ENCODE measurements at places on chromosomes 4 and X. TPM values are rescaled to one million over a fixed set of nuclear protein-coding genes. Genes with fewer than 3 reads are reported as not detected.

DNA sequence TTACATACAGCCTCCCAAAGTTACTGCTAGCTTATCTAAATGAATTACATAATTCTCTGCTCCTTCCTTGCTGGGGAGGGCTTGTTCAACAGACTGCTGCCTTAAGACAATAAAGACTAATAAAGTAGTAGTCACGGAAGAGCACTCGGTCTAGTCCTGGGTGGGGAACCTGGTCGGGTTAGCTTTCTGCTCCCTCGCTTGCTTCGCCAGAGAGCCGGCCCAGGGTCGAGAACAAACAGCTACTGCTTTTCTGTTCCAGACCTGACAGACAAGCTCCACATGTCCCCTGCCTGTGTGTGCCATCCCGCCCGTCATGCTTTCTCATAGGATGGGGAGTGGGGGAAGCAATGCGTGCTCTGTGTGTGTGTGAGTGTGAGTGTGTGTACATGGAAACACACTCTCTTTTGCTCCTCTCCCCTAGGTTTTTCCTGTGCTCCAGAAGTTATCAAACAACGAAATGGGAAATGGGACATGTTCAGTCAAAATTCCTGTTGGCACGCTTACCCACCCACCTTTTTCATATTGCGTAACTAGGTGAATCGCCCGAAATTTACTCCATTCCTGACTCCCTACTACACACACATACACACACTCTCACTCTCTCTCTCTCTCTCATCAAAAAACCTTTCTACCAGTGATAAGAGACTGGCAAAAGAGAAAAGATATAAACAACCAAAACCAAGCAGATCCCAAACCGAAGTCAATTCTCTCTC is 1.3 kb downstream of the NPY1R start:
- DNase-seq: no peak

DNA sequence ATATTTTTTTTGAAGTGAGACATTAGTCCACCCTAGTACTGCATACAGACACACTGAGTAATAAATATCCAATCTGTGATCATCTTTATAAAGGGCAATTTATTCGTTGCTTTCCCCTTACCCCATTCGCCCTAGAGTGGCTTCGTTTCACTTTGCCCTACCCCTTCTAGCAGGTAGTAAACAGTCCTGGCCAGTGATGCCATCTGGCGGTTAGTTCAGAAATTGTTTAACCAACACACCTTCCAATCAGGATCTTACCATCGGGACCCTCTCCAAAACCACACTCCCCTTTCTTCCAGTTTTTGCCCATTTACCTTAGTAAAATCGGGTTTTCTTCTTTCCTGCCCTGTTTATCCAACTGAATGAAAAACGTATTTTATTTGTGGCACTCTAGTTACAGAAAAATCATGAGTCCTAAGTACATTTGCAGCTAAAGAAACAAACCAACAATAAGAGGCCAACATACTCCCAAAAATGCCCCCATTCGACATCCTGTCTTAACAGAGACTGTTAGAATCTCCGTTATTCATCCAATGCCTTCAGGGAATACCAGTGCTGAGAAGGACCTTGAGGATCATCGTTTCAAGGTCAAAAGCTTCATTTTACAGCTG is 2.2 kb downstream of the PPA2 start:
- DNase-seq: peak; percentile 73

DNA sequence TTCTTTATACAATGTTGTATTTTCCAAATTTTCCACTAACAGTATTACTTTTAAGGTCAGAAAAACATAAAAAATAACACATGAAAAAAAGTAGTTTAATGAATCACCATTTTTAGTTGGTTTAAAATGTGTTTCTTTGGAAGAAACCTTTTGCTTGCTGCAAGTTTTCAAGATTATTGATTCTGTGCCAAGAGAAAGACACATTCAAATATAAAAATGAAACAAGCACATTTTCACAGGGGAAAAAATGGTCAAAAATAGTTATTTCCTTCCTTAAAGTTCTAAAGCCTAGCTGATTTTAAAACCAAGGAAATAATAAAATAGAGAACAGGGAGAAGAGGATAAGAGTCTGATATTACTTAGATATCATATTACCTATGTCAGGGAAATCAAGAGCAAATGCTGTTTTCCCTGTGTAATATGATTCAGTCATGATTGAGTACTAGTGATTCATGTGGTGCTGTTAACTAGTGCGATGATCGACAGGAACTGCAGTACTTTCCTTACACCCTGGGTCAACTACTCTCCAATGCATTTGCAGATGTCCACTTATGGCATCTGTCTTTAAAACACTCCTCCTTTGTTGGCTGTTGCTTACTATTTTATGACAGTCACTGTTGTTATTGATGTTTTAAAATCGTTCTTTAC is 103.8 kb downstream of the CAMK2D start:
- DNase-seq: peak; percentile 67

RGN gene
- total RNA-seq: 0.51 TPM

DNA sequence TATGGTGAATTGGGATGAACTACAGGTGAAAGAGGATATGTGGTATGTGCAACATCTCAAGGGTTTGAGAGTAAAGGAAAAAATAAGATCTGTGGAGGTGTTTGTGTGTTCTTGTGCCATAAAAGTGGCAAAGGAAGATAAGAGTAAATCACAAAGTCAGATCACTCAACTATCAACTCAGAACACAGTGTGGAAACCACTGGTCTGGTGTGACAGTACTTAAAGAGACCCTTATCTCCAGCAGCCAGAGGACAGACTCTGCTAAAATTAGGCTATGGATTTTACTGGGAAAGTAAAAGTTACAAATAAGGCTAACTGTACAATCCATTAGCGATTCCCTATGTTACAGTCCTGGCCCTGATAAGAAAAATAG is 54.0 kb upstream of the PRDM8 start:
- no peak for DNase-seq

- DNase-seq: peak; percentile 51
These were observed 27.2 kb upstream of the SEC24B start for GRCh38 chr4:109406337-109406931.

TEX13C gene
- total RNA-seq: not detected

DNA sequence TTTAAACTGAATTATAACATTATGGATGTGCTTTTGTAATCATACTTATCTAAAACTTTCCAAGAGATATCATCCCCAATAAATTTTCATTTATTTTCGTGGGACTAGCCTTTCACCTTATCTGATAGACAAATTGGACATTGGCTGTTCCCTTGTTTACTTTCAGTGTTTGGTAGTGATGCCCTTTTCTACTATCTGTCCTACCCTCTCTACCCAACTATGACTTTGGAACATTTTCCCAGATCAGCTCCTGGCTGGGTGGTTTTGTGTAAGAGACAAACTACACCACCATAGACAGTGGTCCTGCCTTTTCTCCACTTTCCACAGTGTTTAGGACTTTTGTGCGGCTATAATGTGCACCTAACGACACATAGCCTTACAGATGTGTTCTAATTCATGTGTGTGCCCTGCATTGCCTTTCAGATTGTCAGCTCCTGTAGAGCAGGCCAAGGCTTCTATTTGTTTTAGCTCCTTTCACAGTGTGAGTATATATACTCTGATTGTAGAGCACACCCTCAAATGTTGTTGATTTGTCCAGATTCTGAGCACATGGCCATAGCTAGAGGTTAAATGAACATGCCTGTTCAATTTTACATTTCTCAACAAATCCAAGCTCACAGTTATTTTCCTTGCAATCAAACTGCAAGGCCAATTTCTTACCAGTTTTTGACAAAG is 63.0 kb upstream of the TRPC5OS start:
- no peak for DNase-seq

DNA sequence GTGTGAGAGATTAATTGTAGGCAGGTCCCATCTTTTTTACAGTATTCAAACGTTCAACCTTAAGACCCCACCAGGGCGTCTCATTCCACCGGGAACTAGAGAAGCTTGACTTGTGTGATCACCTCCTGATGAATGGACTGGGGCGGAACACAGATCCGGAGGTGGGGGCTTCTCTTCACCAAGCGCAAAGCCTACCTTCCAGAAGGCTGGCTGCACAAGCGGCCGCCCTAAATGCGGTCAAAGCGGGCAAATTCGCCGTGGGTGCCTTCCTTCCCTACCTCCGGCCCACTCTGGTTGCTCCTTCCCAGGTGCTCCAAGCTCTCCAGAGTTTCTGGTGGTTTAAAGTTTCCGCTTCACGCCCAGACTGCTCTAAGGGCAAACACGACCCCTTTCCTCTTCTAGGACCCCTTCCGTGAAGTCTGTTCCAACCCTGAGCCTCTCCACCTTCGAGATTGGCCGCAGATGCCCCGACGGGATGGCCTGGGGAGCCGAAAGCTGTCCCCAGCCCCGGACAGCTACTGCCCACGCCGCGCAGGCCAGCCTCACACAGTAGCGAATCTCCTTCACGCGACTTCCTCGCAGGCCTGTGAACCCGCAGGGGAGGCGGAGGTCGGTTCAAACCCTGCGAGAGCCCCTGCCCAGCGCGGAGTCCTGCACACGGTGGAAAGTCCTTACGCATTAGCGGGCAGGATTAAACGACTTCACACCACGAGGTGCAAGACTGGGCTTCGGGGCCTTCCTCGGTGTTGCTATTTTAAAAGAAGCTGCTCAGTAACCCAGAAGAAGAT is 1.6 kb upstream of the WWC2 start:
- DNase-seq: no peak

CXorf58 gene
- not detected for total RNA-seq

EGF gene
- 0.13 TPM for total RNA-seq

KLF8 gene
- 0.13 TPM for total RNA-seq

SLC9B1 gene
- total RNA-seq: 0.13 TPM

FGFBP1 gene
- total RNA-seq: not detected

- no peak for DNase-seq
These were observed 10.9 kb downstream of the RASGEF1B start for GRCh38 chr4:81460834-81461233.

ITM2A gene
- total RNA-seq: 95.0 TPM

PDGFC gene
- total RNA-seq: 22.0 TPM

NMU gene
- total RNA-seq: not detected

DNA sequence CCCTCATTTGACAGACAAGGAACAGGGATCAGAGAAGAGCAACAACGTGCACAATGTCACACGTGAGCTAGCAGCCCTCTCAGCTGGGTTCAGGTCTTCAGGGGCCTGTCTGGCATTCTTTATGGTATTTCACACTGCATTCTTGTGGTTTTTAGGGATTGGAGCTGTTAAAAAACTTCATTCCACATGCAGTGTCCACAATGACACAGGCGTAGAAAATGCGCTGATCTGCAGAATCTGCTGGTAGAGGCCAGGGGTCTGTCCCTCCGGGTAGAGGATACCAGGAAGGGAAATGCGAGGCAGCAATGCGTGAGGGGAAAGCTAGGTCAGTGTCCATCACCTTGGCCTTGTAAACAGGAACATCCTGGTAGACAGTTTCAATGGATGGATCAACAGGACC is 36.6 kb downstream of the MAP7D3 start:
- peak; percentile 96 for DNase-seq

CT45A10 gene
- total RNA-seq: not detected

DNA sequence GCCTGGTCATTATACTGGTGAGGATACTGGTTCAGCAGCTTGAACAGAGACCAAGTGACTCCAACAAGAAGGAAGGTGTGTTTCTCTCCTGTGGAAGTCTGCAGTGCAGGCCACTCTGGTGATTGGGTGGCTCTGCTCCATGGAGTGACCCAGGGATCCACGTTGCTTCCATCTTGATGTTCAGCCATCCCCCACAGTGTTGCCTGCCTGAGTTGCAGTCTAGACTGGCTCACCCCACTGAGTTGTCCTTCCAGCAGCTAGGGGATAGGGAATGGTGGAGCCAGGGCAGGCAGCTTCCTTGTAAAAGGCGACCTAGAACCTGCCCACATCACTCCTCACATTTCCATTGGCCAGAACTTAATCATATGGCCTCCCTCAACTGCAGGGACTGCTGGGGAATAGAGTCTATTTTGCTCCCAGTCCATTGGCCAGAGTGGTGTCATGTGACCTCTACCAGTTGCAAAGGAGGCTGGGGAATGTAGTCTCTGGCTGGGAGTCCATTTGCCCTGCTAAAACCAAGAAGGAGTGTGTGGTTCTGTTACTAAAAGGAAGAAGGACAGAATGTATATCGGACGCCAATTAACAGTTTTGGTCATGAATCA is 8.0 kb downstream of the MAN2B2 start:
- no peak for DNase-seq

TCEAL7 gene
- total RNA-seq: 0.26 TPM

DNA sequence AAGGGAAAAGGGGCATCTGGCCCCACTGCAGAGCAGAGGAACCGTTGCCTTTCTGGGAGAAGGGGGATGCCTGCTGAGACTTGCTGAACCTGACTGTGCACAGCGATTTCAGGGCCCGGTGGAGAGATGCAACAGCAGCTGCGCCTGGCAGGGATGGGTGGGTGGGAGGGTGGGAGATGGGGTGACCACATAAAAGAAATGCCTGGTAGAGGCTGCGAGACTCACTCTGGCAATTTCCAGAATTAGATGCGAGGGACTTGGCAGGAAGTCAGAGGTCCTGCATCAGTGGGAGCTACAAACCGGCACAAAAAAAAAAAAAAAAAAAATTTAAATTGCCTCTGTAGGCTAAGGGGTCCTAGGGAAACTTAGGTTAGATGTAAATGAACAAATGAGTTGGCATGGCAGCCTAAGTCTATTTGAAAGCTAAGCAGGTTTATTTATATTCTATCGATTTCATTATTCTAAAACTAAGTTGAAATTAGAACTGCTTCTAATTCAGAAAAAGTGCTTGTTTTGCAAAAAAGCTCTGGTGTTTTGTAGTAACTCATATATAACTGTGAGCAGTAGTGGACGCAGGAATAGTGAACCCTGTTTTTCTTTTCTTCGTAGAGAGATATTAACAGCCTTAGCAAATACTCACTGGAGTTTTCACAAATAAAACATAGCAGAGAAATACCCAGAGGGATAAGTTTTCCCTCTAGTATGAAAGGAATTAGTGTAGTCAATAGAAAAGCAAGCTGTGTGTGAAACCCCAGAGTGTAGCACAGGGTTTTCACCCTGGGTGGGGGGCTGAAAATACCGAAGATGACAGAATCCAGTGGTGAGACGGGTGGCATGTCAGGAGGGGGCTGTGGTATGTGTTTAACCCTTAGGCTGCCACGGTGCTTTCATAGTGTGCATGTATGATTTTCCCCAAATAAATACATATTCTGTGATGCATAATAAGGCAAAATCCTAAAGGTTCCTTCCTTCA is 130.1 kb downstream of the EGF start:
- DNase-seq: no peak

DNA sequence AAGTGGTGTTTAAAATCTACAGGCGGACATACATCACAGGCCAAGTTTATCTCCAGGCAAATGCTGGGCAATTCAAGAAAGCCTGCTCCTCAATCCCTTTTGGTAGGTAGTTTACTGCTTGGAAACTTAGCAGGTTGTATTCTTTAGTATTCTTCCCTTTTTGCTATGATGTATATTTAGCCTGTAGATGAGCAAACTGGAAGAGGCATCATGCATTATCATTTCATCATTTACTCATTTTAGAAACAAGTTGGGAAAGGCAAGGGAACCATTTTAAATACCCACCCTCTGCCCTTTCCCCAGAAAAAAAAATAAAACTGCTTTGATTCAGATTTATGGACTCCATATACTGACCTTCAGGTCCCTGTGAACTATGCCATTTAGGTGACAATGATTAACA is 213.2 kb downstream of the CAMK2D start:
- DNase-seq: no peak
